Endothelial cell of umbilical vein (primary cell): ENCODE measurements at places on chromosomes 11 and 22.

GRCh38 chr11:17412488-17413180, 24.2 kb upstream of the KCNJ11 start:
- H3K27me3 ChIP-seq, result no peaks in the 10 kb centered on the region
- DNase-seq, result no peak
- H3K4me3 ChIP-seq, result no peak overlapping the region
- H3K27ac ChIP-seq, result no peak overlapping the region
- H3K36me3 ChIP-seq, result no peaks in the 10 kb centered on the region
- no peaks in the 10 kb centered on the region for H3K4me1 ChIP-seq

DNA sequence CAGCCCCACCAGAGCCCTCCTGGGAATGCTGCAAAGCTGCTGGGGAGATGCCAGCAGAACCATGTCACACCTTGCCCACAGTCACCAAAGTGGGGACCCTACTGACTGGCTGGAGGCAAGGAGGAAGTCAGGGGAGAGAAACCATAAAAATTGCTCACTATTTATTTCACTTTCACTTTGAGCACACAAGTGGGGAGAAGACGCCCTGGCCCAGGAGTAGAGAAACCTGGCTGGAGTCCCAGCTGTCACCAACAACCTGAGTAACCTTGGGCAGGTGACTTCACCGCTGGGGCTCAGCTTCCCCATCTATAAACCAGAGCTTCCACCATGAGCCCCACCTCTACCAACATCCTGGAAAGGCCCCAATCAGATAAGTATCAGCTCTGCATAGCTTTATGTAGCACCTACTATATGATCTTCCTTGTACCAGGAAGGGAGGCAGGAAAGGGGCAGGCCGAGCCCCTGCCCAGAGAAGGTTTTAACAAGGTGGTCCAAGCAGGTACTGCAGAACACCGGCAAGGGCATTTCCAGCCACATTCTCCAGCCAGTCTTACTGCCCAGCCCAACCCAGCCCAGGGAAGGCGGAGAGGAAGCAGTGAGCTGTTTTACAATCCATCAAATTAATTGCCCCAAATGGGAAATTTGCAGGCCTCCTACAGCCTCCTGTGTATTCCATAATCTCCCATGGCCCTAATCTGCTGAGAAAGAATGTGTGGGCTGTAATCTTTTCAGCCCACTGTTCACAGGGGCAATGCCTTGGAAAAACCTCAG, 27.6 kb downstream of the PLEKHA7 start:
- H3K36me3 ChIP-seq, result no peaks in the 10 kb centered on the region
- no peaks in the 10 kb centered on the region for H3K4me1 ChIP-seq
- no peak for DNase-seq
- no peaks in the 10 kb centered on the region for H3K27me3 ChIP-seq

- H3K4me3 ChIP-seq, result no peak overlapping the region
- H3K4me1 ChIP-seq, result no peaks in the 10 kb centered on the region
- no peak for DNase-seq
These were observed 84.2 kb downstream of the FDX1 start for GRCh38 chr11:110513846-110514437.

DNA sequence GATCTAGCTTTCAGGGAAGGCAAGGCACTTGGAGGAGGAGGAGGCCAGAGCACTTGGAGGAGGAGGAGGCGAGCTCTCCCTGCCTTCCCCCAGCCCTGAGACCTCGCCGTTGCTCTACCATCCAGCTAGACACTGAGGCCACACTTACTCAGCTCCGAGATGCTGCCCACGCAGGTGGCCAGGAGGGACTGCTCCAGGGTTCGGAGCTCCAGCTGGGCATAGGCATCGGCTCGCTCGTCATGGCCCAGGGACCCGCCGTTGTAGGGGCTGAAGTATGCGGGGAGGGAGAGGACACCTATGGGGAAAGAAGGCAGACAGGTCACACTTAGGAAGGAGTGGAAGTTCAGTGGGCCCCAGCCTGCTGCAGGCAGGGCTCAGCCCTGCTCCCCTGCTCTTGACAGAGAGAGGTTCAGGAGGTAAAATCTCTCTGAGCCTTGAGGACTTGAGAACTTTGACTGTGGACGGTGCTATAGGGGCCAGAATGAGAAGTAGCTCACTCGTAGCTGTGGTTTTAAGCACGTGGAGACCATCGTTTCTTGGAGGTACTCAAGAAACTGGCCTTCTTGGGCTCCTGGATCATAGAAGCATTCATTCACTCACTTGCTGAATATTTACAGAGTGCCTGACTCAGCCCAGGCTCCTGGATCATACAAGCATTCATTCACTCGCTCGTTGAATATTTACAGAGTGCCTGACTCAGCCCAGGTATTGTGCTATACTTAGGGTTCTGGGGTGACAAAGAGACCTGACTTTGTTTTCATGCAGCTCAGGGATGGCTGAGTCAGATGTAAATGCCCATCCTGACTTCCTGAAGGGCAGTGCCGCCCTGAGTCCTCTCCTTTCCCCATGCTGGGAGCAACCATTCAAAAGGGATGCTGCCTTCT, 99.2 kb downstream of the NAT10 start:
- H3K4me1 ChIP-seq, result no peaks in the 10 kb centered on the region
- no peaks in the 10 kb centered on the region for H3K36me3 ChIP-seq
- H3K27me3 ChIP-seq, result no peaks in the 10 kb centered on the region
